Stimulated activated CD8-positive, alpha-beta memory T cell treated with anti-CD3 and anti-CD28 coated beads, Interleukin-12 subunit alpha, Interleukin-12 subunit beta, amount 100 ng/mL, for 1 hour (primary cell): ENCODE measurements at places on chromosomes 7 and 10.

GRCh38 chr7:153193144-153193595, 433.6 kb downstream of the ACTR3B start:
- DNase-seq, result no peak

GRCh38 chr7:42460933-42461332, 223.9 kb upstream of the GLI3 start:
- no peak for DNase-seq

DNA sequence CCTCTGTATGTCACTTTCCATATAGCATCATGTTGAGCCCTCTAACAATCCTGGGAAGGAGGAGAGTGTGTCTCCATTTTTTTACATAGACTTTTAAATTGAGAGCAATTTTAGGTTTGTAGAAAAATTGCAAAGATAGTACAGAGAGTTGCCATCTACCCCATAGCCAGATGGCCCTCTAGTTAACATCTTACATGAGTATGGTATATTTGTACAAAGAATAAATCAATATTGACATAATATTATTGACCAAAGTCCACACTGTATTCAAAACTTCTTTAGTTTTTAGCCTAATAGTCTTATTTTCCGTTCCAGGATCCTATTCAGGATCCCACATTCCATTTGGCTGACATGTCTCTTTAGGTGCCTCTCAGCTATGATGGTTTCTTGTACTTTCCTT, 274.6 kb upstream of the PLPP4 start:
- no peak for DNase-seq

- DNase-seq, result no peak
Measured at GRCh38 chr7:28528899-28529298, 116.6 kb downstream of the CREB5 start.

- DNase-seq, result no peak
Measured at GRCh38 chr10:119811122-119811521, 61.5 kb downstream of the MCMBP start.

- DNase-seq, result no peak
Measured at GRCh38 chr7:70288781-70289456, 690.6 kb downstream of the AUTS2 start.
